ENCODE measurements at places on chromosomes 4 and X.

DNA sequence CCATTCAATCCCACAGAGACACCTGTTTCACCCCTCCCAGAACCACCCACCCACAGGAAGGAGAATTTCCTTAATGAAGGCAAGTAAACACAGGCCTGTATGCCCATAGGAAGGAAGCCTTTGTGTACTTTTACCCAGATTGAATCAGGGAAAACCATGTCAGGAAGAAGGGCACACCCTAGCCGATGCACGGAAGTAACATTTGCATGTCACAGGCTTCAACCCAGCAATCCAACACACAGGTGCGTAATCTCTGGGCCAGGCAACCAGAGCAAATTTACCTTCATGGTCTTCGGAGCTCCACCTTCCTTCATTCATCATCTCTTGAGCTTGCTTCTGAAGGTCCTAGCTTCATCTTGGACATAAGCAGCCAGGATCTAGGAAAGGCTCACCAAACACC lies 206.3 kb downstream of the SHROOM3 start:
- no peak for DNase-seq

GRCh38 chr4:145186729-145187128 lies 6.3 kb upstream of the OTUD4 start:
- DNase-seq = no peak

DNA sequence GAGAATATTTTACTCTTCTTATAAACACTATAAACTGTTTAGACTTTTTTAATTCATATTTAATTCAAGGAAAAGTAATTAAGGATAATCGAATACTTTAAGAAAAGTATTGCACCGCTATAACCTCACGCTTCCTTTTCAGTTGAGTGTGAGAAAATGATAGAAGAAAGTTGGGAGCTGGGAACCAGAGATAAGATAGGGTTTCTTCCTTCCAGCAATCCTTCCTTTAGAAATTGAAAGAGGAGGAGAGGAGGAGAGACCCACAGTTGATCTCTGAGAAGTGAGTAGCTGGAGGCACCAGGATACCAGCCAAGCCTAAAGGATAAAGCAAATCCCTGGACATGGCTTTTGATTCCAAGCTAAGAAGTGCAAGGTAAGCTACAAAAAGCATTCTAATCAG lies 242.3 kb upstream of the NOCT start:
- DNase-seq = no peak

GRCh38 chrX:12867685-12868084 lies 813 bp downstream of the TLR7 start:
- DNase-seq = no peak

GRCh38 chr4:83054928-83055327 lies 19.9 kb downstream of the COPS4 start:
- DNase-seq = no peak

Data from stimulated activated CD4-positive, alpha-beta T cell treated with anti-CD3 and anti-CD28 coated beads, Interleukin-4, amount 100 ng/mL, for 24 hours (primary cell).